ENCODE measurements at places on chromosomes 3 and 15. TPM values are rescaled to one million over a fixed set of nuclear protein-coding genes. Genes with fewer than 3 reads are reported as not detected.
A peak's percentile ranks its signal among the peaks of the same experiment; 100 is the strongest.

- no peak overlapping the region for H3K4me3 ChIP-seq
- no peak for DNase-seq
- H3K36me3 ChIP-seq: no peaks in the 10 kb centered on the region
- peaks cover 20% of the 10 kb centered on the region for H3K4me1 ChIP-seq
- no peaks in the 10 kb centered on the region for H3K27me3 ChIP-seq
- peak overlapping the region; percentile 2 for H3K27ac ChIP-seq
These were observed 50.5 kb downstream of the MYO1E start for GRCh38 chr15:59322056-59322759.

- H3K4me1 ChIP-seq: no peaks in the 10 kb centered on the region
- no peak overlapping the region for H3K27ac ChIP-seq
- H3K36me3 ChIP-seq: no peaks in the 10 kb centered on the region
- H3K4me3 ChIP-seq: no peak overlapping the region
These were observed 461.1 kb upstream of the TGFBR2 start for GRCh38 chr3:30145281-30145680.

DNA sequence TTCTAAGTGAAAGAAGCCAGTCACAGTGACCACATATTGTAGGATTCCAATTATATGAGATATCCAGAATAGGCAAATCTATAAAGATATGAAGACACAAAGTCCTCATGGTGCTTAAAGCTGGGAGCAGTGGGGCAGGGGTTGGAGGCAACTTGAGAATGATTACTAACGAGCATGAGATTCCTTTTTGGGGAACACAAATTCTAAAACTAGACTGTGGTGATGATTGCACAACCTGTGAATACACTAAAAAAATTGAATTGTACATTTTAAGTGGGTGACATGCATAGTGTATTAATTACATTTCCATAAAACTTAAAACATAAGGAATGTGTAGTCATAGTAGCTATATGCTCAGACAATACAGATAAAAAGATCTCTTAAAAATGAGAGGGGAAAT is 103.2 kb downstream of the DPH6 start:
- H3K4me1 ChIP-seq: no peaks in the 10 kb centered on the region
- H3K27ac ChIP-seq: no peak overlapping the region
- no peak for DNase-seq

GRCh38 chr15:24940236-24940635 is 14.6 kb upstream of the SNRPN start:
- H3K36me3 ChIP-seq: no peaks in the 10 kb centered on the region
- H3K4me1 ChIP-seq: no peaks in the 10 kb centered on the region
- H3K4me3 ChIP-seq: no peak overlapping the region
- no peak for DNase-seq

- H3K4me3 ChIP-seq: peak within 1 kb of the TSS; percentile 42
- no peak within 1 kb of the TSS for H3K27ac ChIP-seq
- peaks cover 3% of the 10 kb centered on the region for H3K4me1 ChIP-seq
- peak; percentile 68 for DNase-seq
- peaks cover 2% of the 10 kb centered on the region for H3K27me3 ChIP-seq
- H3K36me3 ChIP-seq: no peaks in the 10 kb centered on the region
These were observed at the start of gene TXNRD3 for GRCh38 chr3:126654571-126655383. TSS of gene TXNRD3 (minus strand) at chr3:126655124.

CCK gene
- total RNA-seq: not detected

All from B cell (primary cell).